Effector memory CD4-positive, alpha-beta T cell (primary cell): ENCODE measurements at places on chromosomes 13 and 19.

DNA sequence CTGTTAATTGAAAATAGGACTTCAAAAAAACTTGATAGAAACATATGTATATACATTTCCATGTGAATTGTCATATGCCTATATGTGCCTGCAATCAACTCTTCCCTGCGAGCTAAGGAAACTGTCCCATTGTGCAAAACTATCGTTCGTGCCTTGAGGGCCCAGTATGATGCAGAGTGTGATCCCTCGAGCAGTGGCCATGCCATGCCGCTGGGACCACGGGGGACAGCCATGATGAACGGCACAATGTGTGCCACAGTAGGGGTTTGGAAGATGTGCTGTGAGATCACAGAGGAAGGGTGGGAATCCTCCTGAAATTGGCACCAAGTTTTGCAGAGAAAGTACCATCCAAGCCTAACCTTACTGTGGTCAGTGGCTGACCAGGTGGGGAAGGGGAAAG, 118.1 kb upstream of the SOX1 start:
- DNase-seq: no peak

GRCh38 chr19:32017176-32017953, 328.0 kb upstream of the ZNF507 start:
- no peak for DNase-seq

- no peak for DNase-seq
These were observed 17.2 kb upstream of the SLITRK6 start for GRCh38 chr13:85816413-85816812.

DNA sequence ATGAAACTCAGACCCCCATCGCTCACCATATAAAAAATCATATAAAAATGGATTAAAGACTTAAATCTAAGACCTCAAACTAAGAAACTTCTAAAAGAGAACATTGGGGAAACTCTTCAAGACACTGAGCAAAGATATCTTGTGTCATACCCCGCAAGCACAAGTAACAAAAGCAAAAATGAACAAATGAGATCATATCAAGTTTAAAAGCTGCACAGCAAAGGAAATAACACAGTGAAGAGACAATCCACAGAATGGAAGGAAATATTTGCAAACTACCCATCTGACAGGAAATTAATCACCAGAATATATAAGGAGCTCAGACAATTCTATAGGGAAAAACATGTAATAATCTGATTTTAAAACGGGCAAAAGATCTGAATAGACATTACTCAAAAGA, 808.3 kb downstream of the LIG4 start:
- DNase-seq: no peak

DNA sequence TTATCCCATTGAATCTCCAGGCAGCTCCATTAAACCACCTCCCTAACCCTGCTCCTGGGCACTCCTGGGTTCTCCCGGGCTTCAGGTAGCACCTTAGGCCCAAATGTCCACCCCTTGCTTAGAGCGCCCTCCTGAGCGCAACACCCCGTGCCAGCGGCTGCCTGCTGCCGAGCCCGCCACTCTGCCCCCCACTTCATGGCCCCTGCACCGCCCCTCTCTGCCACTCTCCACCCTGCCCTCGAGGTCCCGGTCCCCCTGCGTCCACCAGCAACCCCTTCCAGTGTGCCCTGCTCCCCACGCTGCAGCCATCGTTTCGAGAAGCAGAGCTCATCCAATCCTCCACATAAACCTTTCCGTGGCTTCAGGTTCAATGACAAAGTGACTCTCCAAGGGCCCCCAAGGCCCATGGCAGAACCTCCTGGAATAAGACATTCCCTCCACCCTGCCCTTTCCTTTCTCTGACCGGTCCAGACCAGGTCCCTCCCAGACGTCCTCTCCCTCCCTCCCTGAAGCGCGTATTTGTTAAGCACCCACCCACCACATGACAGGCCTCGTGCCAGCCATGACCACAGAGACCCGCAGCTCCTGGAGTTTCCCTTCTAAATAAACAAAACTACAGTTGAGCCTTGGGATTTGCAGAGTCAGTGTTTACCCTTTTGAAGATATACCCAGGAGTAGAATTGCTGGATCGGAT, 66.6 kb downstream of the ARHGEF18 start:
- DNase-seq: no peak

DNA sequence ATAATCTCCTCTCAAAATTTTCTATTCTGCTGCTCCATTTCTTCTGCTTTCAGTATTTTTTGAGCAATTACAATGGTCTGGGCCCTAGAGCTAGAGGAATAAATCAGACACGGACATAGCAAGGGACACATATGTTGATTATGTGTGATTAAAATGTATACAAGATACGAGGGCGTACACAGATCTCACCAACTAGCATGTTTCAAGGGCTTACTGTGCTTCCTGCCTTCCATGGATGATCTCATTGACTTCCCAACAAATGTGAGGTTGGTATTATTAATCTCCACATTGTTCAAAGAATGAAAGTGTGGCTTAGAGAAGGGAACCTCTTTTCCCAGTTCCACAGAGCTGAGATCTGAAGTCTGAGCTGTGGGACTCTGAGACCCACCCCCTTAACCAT, 9.1 kb downstream of the PLD3 start:
- DNase-seq: no peak

GRCh38 chr13:100537951-100538462, 50.6 kb downstream of the GGACT start:
- DNase-seq: no peak

GRCh38 chr19:10001899-10002298, 8.4 kb downstream of the COL5A3 start:
- no peak for DNase-seq

GRCh38 chr19:30047432-30047831, 105.4 kb downstream of the URI1 start:
- DNase-seq: no peak

DNA sequence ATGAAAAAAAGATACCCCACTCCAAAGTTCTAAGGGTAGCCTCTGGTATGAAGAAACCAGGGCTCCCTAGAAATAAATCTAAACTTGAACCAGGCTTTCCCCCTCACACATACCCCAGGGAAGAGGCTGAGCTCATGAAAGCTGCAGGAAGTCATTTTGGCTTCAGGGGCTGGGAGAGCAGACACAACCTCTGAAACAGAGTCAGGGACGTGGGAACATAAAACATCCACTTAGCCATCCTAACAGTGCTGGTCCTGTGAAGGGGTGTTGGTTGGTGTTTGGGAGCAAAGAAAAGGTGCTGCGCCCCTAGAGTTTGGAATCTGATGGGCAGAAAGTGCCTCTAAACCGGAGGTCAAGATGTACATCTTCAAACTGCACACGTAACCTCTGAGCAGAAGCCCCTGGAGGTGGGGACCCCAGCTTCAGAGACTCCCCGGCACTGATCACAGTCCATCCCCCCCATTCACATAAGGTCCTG, 15.8 kb downstream of the RAB3D start:
- DNase-seq: no peak

DNA sequence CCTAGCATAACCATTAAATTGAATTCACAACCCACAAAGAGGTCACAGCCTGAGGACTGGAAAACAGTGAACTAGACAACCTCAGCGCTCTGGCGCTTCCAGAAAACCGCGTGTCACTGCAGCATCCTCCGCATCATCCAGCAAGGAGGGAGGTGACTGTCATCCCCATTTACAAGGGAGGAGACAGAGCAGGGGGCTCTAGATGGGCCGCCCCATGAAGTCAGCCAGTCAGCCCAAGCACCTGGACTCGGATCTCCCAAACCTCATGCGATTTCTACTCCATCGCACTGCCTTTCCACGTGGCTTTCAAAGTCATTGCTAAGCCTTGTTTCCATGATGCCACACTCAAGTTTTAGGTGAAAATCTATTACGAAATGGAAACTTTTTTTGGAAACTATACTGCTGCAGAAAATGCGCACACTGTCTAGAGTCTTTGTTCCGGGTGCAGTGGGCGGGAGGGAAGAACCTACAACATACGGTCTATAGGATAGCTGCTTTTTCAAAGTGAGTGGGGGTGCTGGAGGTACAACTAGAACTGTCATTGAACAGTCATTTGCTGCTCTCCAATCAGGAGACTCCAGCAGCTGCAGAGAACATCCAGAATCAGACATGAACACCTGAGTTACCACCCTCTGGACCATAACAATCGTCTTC, 2.8 kb downstream of the AP3D1 start:
- DNase-seq: peak; percentile 25

DNA sequence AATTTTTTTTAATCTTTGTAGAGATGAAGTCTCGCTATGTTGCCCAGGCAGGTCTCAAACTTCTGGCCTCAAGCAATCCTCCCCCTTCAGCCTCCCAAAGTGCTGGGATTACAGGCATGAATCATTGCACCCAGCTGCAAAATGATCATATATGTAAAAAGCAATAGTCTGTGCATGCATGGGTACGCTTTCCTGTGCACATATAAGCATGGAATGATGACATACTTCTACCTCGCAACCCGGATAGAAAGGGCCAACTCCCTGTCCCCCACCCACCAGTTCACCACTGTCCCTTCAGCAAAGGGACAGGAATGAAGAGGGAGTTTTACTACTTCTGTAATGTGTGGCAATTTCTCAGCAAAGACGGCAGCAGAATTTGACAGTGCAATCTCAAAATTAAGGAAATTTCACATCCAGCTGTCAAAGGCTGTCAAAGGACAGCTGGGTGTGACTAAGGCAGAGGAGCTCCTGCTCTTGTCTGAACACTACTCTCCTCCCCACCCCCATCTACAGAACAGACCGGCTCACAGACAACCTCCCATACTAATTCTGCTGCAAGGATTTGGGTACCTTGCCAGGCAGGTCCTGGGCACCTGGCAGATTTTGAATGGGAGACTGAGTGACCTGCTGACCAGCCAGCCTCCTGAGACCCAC, 95.6 kb downstream of the TSHZ3 start:
- no peak for DNase-seq

GRCh38 chr13:21297447-21297846, 121.0 kb downstream of the MRPL57 start:
- DNase-seq: no peak

GRCh38 chr13:29125191-29125933, 305.2 kb downstream of the MTUS2 start:
- DNase-seq: peak; percentile 1

DNA sequence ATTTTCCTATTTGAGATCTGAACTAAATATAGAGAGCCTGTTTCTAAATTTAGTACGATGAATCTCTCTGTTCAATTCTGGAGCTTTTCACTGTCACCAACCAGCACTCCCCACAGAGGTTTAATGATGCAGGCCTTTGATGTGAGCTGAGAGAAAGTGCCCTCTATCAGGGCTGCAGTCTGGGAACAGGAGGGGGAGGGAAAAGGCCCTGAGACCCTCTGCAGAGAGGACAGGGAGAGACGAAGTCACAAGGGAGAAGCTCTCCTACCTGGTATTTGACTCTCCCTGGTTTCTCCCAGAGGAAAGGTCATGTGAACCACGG, 206.8 kb upstream of the SOX1 start:
- no peak for DNase-seq

DNA sequence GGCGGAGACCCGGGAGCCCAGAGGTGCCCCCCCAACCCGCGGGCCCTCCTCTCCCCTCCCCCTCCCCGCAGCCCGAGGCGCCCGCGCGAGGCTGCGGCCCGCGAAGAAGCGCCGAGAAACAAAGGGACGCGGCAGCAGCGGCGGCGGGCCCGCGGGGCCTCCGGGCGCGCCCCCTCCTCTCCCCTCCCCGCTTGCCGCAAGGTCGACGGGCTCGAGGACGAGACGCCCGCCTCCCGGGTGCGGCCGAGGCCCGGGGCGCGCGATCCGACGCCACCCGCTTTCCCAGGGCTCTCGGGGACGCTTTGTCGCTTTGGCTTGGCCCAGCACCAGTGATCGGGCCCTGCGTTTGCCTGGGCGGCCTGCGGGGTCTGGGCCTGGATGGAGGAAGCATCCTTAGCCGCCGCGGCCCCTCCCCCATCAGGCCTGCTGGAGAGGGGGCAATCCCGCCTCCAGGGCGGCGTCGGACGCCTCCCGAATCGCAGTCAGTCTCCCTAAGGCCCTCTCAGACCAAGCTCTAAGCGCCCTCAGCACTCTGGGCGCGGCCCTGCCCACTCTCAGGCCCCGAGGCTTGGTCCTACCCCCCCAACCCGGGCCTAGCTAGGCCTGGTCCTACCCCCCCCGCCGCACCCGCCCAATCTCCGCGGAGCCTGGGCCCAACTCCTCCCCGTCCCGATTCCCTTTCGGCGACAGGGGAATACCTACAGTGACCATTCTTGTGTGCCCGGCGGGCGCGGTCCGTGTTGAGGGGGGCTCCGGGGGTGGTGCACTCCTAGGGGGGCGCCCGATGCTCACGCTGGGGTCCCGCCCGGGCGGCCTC, 740 bp downstream of the ELAVL3 start:
- DNase-seq: no peak

DNA sequence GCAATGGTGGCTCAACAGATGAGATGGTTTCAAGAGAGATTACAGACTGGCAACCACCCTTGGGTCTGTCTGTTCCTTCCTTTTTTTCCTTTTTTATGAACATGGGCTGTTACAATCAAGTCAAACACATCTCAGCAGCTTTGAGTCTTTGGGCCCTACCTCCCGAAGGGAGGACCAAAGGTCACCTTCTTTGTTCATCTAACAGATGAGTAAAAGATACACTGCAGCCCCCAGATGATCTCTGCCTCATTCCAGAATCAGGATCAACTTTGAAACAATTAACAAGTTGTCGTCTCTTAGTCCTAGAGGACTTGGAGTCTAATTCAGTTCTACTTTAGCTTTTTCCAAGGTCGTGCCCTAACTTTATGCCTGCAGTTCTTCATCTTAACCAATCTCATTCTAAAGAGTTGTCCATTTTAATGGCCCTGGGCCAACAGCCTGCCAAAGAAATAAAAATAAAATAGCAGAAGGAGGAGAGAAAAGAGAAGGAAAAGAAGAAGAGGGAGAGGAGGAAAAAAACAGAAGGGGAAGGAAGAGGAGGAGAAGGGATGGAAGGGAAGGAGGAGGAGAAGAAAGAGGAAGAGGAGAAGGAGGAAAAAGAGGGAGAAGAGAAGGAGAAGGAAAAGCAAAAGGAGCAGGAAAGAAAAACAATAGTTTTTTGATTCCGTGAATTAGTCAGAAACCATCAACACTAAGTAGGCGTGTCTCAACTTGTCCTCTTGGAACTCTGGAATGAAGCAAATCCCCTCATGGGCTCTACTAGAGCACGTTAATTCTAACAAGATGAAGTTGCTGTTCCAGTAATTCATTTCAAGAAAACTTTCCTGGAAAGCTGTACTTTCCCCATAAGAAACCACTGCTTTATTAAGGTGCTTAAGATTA, 281.2 kb downstream of the FOXO1 start:
- no peak for DNase-seq

DNA sequence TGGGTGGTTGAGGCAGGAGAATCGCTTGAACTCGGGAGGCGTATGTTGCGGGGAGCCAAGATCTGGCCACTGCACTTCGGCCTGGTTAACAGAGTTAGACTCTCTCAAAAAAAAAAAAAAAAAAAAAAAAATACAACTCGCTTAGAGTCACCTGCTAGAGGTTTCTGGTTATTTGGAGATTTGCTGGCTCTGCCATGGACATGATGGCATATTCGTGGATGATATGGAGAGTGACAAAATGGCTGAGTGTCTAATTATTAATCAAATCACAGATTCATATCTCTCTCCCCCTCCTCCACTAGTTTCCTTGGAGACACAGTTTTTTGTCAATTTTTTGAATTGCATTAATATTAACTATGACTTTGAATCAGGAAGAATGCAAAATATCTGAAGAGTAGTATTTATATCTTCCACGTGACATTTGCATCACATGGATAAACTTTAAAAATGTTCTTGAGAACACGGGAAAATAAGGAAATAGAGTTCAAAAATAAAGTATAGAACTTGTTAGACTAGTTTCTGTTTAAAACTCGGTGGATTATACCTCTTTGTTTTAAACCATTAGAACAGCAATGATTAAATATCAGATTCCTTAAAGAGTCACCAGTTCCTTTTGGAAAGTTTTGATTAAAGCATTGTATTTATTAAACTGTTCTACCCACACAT, 47.8 kb downstream of the KLF5 start:
- DNase-seq: no peak

GRCh38 chr19:48807590-48808308, 3.1 kb downstream of the BCAT2 start:
- no peak for DNase-seq

GRCh38 chr13:97781891-97782305, 171.6 kb upstream of the IPO5 start:
- DNase-seq: no peak
